ENCODE measurements at places on chromosomes 3 and 15. TPM values are rescaled to one million over a fixed set of nuclear protein-coding genes. Genes with fewer than 3 reads are reported as not detected.

The NMB gene
- total RNA-seq = 4.0 TPM

The DPH3 gene
- 19.0 TPM for total RNA-seq

The GRM2 gene
- total RNA-seq = under 0.01 TPM

The GNB4 gene
- 62.5 TPM for total RNA-seq

The KNG1 gene
- not detected for total RNA-seq

The ENTPD3 gene
- not detected for total RNA-seq

The COX5A gene
- 34.6 TPM for total RNA-seq

Measured in uterine smooth muscle cell (primary cell).